ENCODE measurements at places on chromosomes 6 and 20.

- peak; percentile 67 for DNase-seq
Observed at GRCh38 chr6:17258749-17259148, 22.4 kb upstream of the RBM24 start.

DNA sequence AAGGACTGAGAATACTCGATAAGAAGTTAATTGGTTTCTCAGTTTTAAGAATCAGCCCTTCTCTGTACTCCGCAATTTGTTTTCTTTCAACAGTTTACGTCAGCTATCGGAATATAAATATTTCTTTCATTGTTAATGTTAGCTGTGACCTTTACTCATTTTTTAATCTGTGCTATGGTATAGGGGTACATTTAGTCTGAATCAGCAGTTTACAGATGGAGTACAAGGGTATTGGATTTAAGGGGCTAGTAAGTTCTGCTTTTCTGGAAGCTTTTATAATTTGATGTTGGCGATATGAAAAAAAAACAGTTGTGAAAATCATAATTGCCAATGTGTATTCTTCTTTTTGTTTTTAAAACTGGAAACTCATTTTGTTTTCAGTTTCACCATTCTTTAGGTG is 23.0 kb downstream of the FAM135A start:
- DNase-seq, result no peak

- peak; percentile 56 for DNase-seq
Observed at GRCh38 chr6:97524811-97525210, 241.8 kb upstream of the MMS22L start.

DNA sequence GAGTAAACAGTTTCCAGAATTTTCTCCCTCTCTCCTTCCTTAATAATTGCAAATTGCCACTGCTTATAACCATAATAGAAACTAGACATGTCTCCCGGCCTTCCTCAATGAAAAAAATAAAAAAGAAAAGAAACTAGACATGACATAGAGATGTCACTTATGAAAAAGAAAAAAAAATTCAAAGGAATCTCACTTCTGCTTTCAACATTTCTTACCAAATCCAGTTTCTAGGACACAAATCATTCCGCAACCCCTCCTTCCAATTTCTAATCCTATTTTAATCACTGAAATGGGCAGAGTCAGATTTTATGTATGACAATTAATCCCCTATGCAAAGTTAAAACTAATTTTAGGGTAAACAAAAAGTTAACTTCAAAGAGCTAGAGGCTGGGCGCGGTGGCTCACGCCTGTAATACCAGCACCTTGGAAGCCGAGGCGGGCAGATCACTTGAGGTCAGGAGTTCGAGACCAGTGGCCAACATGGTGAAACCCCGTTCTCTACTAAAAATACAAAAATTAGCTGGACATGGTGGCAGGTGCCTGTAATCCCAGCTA is 40.1 kb upstream of the EEF1A1 start:
- no peak for DNase-seq

DNA sequence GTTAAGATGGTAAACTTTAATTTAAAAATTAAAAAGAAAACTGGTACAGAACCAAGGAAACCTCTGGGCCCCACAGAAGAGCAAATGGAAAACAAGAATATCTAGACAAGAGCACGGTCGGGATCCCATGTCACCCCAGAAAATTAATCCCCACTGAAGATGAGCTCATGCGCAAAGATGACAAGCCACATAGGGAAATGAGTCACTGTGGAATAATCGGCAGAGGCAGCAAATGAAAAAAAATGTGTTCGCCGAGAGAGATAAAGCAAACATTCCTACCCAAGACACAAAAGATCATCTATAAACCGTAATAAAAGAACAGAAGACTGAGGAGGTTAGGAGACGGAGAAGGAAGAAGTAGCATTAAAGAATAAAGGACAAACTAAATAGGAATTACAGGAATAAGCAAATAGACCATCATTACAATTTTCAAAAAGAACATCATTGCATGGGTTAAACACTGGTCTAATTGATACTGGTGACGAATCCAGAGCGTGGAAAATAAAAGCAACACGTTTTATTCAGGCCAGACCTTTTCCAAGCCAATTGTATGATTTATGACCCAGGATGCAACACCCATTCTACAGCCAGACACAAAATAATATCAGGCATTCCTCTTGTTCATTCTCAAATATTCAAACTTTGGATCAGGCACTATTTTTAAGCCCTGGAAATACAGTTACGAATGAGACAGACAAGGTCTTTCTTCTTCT is 138.0 kb upstream of the ARID1B start:
- DNase-seq, result no peak

GRCh38 chr6:167824591-167825331 is 1.9 kb upstream of the AFDN start:
- peak; percentile 12 for DNase-seq

DNA sequence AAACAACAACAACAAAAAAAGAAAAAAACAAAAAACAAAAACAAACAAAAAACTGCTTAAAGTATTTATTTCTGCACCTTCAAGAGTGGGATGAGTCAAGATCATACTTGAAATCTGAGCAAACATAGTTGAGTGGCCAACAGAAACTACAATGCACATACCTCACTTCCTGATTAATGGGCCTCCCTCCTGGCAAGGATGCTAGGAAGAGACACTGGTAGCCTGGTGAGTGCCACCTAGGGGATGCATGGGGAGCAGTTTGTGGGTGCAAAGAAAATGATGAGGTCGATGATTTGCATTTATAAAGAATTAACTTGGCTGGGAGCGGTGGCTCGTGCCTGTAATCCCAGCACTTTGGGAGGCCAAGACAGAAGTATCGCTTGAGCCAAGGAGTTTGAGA is 808.1 kb downstream of the MAFB start:
- no peak for DNase-seq

Data from NCI-H446 (cell line).